Fibroblast of skin of abdomen (primary cell): ENCODE measurements at places on chromosomes 3 and 15.

DNA sequence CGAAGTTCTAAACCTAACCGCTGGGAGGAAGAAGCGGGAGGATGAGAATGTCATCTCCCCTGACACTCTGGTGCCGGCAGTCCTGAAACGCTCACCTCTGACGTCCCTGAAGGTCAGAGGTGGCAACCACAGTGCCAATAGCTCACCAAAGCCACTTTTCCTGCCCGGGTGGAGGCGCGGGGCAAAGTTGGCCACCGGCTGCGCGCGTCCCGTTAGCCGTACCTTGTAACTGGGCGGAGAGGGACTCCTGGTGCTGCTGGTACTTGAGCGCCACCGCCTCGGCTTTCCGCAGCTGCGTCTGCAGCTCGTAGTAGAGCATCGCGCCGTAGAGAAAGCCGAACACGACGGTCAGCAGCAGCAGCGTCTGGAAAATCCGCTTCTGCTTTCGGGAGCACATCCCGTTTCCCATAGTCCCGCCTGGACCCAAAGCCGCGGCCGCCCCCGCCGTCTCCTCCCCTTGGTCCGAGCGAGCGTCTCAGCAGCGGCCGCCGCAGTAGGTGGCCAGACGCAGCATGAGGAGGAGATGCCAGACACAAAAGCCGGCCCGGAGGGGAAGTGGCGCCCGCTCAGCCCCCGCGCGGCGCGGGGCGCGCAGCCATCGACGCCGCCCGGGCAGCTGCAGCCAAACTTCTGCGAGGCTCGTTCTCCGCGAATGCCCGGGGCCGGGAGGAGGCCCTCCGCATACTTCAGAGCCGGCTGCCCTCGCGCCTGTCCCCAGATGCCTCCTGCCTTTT is 680 bp downstream of the GOLIM4 start:
- peak; percentile 57 for DNase-seq

- peak; percentile 91 for DNase-seq
These were observed 11.4 kb upstream of the CSPG4 start for GRCh38 chr15:75723847-75724660.

DNA sequence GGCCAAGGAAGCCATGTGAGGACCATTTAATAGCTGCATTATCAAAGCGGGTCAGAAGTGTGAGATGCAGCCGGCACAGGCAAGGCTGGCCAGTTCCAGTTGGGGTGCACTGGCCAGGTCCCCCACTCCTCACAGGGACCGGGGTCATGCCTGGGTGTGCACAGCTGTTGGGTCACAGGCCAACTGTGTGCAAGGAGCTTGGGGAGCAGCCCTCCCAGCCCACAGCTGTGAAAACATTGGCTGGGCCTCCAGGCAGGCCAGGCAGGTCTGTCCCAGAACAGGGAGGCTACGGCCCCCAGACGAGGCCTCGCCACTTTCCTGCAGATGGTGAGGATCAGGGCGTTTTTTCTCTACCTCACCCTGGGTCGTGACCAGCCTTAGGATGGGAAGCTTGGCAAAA is 521.0 kb downstream of the NTRK3 start:
- no peak for DNase-seq

DNA sequence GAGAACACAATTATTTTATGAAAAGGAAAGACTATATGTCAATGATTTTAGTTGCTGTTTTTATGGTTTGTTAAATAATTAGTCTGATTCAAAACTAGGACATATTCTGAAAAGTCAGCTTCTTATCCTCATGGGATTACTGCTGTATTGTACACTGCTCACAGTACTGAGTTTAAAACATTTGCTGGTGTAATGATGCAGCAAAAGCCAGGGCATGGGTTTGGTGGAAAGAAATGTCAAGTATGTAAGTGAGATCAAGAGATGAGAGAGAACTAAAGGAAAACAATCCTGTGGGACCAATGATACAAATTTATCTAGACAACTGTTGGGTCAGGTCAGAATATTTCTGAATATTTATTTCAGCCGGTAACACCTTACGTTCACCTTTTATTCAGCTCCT is 210.1 kb upstream of the ARHGEF26 start:
- DNase-seq: peak; percentile 16

DNA sequence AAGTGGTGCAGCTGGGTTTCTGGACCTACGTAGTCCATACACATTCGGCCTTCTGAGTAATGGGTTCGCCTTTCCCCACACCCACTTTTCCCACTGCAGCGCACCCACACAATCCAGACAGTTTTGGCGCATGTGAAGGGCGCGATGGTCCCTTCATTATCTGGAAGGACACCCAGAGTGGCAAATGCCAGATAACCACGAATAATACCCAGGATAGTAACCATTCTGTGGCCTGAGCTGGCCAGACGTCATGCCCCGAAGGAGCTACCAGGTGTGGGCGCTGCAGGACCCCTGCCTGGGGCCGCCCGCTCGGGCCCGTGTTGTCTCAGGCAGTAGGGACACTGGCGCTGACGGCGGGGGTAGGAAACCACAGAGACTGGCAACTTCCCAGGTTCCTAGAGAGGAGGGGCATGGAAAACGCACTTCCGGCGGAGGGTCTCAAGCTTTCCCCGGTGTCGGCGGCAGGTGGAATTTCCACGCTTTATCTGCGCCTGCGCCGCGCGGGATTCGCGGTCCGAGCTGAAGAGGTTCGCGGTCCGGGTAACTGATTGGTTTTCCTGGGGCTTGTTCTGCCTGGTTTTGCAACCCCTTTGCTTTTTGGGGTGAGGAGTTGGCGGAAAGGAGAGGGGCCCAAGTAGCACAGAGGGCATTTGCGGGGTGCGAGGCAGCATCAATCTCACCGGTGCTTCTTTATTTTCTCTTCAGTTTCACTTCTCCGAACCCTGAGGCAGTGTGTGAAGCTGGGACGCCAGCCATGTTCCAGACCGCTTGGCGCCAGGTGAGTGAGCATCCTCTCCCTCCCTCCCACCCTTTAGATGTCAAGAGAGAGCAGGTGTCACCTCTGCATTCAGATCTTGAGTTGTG is at the start of gene ZNF620:
Gene ZNF620 (plus strand): TSS at position 441 of the 864 bp plus-strand sequence. CDS start 314 bp downstream, at position 755.
- peak; percentile 53 for DNase-seq

GRCh38 chr15:37931868-37932267 is 2.6 kb upstream of the TMCO5A start:
- DNase-seq: peak; percentile 67

GRCh38 chr3:170044795-170045244 is 7.0 kb downstream of the GPR160 start:
- no peak for DNase-seq

GRCh38 chr3:158226429-158226828 is 116.5 kb downstream of the RSRC1 start:
- DNase-seq: no peak

- DNase-seq: no peak
These were observed 107.5 kb downstream of the EOMES start for GRCh38 chr3:27614592-27614991.

GRCh38 chr15:40595219-40595618 is 1.2 kb downstream of the KNL1 start:
- DNase-seq: no peak

DNA sequence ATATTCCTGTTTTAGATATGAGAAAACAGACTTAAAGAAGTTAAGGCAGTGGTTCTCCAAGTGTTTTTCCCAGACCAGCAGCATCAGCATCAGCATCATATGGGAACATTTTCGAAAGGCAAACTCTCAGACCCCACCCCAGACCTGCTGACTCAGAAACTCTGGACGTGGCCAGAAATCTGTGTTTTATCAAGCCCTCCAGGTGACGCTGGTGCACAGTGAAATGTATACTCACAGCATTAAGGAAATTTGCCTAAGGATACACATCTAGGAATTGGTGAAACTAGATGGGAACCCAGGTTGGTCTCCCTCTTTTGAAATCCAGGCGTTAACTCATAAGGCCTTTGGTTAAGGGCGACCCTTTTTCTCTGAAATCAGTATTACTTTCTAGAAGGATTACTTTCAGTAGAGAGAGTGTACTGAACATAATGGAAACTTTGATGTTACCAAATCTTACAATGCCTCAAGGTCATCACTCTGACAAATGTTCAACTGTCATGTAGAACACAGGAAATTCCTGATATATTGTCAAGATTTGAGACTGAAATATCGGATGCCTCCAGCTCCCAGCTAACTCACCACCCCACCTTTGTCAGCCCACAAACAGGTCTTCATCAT is 910.2 kb downstream of the ROBO1 start:
- no peak for DNase-seq

DNA sequence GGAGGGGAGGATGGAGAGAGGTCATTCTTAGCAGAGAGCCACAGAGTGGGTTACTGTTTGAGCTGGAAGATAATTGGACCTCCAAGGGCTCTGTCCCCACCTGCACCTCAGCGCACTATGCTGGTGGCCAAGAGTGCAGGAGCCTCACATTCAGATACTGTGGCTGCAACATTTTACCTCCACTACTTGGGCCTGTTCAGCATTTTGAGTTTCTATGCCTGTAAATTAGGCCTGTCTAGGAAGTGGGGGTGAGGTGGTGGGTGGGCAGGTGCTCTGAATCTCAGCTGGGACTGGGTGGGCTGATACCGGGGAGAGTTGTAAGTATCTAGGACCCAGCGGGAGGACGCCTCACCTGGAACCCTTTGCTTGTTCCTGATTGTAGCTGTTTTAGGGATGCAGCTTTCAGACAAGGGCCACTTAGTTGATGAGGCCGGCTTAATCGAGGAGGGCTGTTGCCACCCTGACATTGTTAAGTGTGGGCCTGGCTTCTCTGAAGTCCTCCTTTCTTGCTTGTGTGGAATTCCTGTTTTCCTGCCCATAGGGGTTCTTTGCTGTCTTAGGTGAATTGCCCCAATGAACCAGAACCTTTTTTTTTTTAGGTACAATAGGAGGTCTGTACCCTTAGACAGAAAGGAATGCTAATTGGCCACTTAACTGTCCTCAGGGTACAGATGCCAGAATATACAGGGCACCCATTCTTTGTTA is 83.8 kb downstream of the SMAD3 start:
- no peak for DNase-seq

DNA sequence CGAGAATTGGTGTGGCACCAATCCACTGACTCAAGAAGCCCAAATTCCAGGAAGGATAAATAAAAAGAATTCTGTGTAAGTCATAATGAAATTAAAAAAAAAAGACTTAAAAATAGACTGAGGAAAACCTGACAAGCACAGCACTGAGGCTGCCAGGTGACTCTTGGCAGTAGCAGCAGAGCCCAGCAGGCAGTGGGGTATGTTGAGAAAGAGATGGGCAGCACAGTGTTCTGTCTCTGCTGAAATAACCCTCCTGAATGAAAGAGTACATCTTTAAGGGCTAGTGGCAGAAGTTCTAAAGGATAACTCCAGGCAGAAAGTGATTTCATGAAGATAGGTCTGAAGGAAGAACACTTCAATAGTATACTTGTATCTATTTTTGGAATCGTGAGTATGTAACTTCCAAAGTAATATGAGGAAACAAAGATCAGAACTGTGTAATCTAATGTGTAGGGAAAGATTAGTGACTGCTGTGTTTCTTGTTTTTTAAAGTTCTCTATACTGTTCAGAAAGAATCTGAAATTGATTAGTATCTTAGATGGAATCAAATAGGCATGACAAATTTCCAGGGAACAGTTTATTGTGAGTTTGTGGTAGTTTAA is 75.9 kb downstream of the RAB7A start:
- DNase-seq: no peak

DNA sequence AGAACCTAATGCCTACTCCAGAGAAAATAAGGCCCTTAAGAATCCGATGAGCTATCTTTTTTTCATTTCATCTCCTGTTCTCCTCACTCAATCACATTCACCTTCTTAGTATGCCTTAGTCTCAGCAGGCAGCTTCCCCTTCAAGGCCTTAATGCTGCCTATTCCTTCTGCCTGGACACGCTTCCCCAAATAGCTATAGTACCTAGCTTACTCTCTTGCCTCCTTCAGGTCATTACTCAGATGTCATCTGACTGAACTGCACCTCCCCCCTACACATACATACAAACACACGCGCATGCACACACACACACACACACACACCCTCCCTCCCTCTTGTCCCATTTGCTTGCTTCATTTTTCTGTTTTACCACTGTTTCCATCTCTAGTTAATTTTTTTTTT is 191.5 kb upstream of the MLF1 start:
- no peak for DNase-seq

- DNase-seq: no peak
These were observed 55.3 kb upstream of the VILL start for GRCh38 chr3:37935290-37935668.

- no peak for DNase-seq
These were observed 191.8 kb downstream of the FAM43A start for GRCh38 chr3:194877291-194878119.

GRCh38 chr15:57129064-57129463 is 210.6 kb downstream of the TCF12 start:
- no peak for DNase-seq

- peak; percentile 28 for DNase-seq
These were observed 40.1 kb downstream of the ADAMTSL3 start for GRCh38 chr15:83694015-83694414.

GRCh38 chr3:10915376-10915775 is 77.2 kb upstream of the SLC6A1 start:
- DNase-seq: no peak

DNA sequence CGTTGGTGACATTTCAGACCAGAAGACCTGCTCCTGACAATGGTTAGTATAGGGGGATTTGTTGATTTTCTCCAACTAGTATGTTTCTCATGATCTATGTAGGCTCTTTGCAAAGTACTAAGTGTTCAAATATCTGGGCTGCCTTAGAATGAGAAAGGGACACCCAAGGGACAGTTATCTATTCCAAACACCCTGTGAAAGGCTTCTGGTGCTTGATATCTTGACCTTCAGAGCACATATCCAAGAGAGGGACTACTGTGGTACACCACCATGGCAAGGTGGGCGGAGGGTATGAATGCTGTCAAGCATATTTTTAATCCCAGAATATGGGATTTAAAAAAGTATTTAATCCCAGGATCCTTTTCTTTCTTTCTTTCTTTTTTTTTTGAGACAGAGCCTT is 1.1 kb downstream of the FANCD2OS start:
- DNase-seq: no peak

DNA sequence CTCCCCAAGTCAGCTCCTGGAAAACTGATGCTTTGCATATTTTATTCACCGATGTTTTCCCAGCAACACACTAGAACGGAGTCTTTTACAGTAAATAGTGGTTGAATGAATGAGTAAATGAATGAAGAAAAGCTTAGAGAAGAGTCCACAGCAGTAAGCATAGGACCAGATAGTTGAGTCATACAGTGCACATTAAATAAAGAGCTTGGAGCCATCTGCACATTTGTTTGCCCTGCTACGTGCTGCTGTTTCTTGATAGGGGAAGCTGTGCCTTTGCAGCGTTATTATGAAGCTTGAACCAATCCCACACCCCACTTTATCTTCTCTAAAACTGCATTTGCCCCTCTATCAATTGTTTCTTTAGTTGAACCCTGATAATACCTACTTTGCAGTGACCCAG is 1.2 kb downstream of the FAM98B start:
- no peak for DNase-seq
